Esophagus squamous epithelium (tissue), 5 donors: ENCODE measurements at places on chromosomes 3 and 15.
A peak's percentile ranks its signal among the peaks of the same experiment; 100 is the strongest.

DNA sequence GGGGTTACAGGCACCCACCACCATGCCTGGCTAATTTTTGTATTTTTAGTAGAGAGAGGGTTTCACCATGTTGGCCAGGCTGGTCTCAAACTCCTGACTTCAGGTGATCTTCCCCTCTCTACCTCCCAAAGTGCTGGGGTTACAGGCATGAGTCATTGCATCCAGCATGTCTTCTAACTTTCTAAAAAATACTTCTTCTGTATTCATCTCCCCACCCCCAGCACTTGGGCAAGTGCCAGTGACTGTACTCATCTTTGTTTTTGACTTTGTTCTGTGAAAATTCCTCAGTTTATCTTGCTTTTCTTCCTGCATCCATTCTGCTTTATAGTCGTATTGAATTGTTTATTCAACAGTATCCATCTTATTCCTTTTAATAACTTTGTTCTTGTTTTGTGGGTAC is 47.6 kb downstream of the ARIH1 start:
- no peak overlapping the region for H3K27ac ChIP-seq
- H3K4me3 ChIP-seq: no peak overlapping the region
- no peaks in the 10 kb centered on the region for H3K36me3 ChIP-seq
- H3K4me1 ChIP-seq: no peaks in the 10 kb centered on the region

GRCh38 chr3:143565951-143566350 is 282.3 kb downstream of the SLC9A9 start:
- H3K27ac ChIP-seq: no peak overlapping the region
- H3K4me1 ChIP-seq: no peaks in the 10 kb centered on the region
- H3K36me3 ChIP-seq: no peaks in the 10 kb centered on the region
- H3K27me3 ChIP-seq: no peaks in the 10 kb centered on the region
- no peak for DNase-seq

GRCh38 chr3:66269411-66269810 is 48.6 kb downstream of the SLC25A26 start:
- H3K4me3 ChIP-seq: no peak overlapping the region
- H3K27me3 ChIP-seq: no peaks in the 10 kb centered on the region
- H3K36me3 ChIP-seq: no peaks in the 10 kb centered on the region
- no peak for DNase-seq
- peaks cover 6% of the 10 kb centered on the region for H3K4me1 ChIP-seq

DNA sequence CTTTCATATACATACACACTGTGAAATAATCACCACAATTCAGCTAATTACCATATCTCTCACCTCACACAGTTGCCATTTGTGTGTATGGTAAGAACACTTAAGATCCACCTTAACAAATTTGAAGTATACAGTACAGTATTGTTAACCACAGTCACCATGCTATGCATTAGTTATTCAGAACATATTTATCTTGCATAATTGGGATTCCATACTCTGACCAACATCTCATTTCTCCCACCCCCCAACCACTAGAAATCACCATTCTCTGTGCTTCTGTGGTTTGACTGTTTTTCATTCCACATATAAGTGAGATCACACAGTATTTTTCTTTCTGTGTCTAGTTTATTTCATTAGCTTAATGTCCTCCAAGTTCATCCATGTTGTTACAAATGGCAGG is 247.7 kb upstream of the CTNNB1 start:
- no peak for DNase-seq
- no peaks in the 10 kb centered on the region for H3K27me3 ChIP-seq
- H3K36me3 ChIP-seq: no peaks in the 10 kb centered on the region
- no peak overlapping the region for H3K27ac ChIP-seq
- no peak overlapping the region for H3K4me3 ChIP-seq
- no peaks in the 10 kb centered on the region for H3K4me1 ChIP-seq

DNA sequence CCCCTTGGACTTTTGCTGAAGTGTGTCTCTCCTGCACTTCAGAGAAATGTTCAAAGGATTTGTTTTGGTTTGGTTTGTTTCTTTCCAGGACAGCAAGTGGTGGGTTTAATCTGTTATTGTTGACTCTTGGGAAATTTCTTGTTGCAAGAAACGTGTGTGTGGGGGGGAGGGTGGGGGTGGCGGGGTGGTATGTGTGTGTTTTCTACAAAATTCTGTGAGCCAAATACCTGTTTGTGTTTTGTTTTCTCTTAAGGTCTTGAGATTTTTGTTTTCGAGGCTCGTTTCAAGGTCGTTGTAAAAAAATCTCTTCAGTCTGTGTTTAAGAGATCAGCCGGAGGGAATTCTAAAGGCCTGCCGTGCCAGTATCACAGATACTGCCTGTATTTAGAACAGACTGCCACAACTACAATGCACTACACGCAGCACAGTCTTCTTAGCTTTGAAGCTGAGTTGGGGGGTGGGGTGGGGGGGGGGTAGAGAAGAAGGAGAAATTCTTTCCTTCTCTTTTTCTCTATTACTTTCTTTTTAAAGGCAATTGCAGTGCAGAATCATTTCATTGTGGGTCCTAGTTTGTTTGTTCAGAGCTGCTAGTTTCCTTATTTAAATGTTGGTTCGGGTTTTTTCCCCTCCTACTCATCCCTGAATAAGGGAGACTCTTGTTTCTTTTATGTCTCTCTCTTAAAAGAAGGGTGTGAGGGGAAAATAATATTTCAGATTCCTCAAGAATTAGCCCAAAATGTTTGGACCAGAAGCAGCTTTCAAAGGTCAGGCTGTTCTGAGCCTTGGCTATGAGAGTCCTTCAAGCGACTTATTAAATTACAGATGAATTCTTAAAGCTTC is 1.4 kb upstream of the BCL6 start:
- H3K4me3 ChIP-seq: peak overlapping the region; percentile 71
- peak overlapping the region; percentile 99 for H3K27ac ChIP-seq
- peaks cover 39% of the 10 kb centered on the region for H3K4me1 ChIP-seq
- DNase-seq: no peak
- H3K27me3 ChIP-seq: no peaks in the 10 kb centered on the region
- no peaks in the 10 kb centered on the region for H3K36me3 ChIP-seq

DNA sequence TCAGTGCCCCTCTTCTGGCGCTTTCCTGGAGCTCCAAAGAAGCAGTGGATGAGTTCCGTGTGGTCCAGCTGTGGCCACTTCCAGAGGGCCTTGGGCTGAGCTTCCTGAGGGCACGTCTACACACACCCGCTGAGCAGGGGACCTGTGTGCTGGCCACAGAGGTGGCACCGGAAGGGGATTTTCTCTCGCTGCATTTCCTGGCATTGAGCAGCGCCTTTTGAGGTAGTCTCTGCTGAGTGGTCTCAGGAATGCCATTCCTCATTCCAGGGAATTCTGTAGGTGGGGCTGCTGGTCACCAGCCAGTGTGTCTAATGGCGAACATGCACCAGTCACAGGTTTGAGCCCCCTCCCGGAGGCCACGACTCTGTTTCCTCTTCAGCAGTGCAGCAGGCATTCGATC is 48.1 kb downstream of the AMOTL2 start:
- peak overlapping the region; percentile 78 for H3K27ac ChIP-seq
- H3K36me3 ChIP-seq: no peaks in the 10 kb centered on the region
- no peaks in the 10 kb centered on the region for H3K27me3 ChIP-seq

DNA sequence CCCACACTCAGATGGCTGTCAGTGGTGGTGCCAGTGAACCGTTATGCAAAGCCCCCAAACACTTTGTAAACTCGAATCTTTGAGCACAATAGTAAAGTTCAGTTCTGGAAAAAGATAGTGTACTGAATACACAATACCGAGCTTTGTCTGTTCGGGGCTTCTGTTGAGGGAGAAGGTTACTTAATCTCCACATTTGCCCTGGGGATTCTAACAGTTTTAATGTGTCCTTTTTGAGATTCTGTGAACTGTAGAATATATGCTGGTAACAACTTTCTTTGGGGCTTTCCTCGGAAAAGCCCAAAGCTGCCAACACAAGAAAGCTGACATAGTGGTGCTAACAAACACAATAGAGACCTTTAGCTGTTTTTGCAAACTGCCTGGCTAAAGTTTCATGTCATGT is 686.5 kb downstream of the ROBO1 start:
- no peaks in the 10 kb centered on the region for H3K27me3 ChIP-seq
- no peak overlapping the region for H3K27ac ChIP-seq
- no peak overlapping the region for H3K4me3 ChIP-seq
- H3K36me3 ChIP-seq: no peaks in the 10 kb centered on the region

GRCh38 chr3:108406063-108406660 is 104.2 kb downstream of the MYH15 start:
- no peak for DNase-seq
- H3K27ac ChIP-seq: no peak overlapping the region
- no peaks in the 10 kb centered on the region for H3K27me3 ChIP-seq
- H3K36me3 ChIP-seq: no peaks in the 10 kb centered on the region
- H3K4me3 ChIP-seq: no peak overlapping the region

- H3K36me3 ChIP-seq: no peaks in the 10 kb centered on the region
- no peak overlapping the region for H3K27ac ChIP-seq
- H3K27me3 ChIP-seq: no peaks in the 10 kb centered on the region
- H3K4me1 ChIP-seq: no peaks in the 10 kb centered on the region
Measured at GRCh38 chr15:86743283-86743903, 663.7 kb downstream of the AGBL1 start.

DNA sequence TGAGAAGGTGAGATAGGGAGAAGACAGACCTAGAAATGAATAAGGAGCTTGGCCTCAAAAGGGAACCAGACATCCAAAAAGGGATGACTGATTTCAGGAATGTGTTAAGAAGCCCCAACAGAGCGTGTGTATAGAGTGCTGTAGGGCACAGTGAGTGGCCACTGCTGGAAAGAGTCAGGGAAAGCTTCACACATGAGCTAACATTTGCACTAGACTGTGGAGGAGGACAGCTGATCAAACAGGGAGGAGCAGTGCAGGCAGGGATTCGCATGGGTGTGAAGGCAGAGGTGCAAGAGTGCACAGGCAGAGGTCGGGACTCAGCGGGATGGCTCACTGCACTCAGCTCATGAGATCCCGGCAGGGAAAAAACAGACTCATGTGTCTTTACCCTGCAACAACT is 61.8 kb downstream of the NPTN start:
- H3K4me1 ChIP-seq: peaks cover 8% of the 10 kb centered on the region
- no peak overlapping the region for H3K4me3 ChIP-seq
- DNase-seq: no peak
- peaks cover 26% of the 10 kb centered on the region for H3K36me3 ChIP-seq

DNA sequence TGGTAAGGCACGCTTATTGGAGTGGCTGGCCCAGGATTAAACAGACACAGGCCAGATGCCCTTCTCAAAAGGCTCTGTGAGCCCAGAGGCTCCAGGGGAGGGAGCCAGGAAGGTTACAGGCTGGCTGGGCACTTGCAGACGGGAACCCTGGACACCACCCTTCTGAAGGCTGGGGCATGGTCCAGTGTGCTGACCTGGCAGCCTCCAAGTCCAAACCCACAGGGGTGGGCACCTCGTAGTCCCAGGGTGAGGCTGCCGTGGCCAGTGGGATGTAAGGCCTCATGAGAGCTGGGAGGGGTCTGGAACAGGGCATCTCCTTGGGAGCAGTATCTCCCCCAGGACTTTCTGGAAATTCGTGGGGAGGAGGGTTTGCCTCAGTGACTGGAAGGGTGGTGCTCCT is 19.6 kb downstream of the EFCC1 start:
- DNase-seq: no peak
- peaks cover 12% of the 10 kb centered on the region for H3K4me1 ChIP-seq
- no peak overlapping the region for H3K4me3 ChIP-seq
- H3K27ac ChIP-seq: no peak overlapping the region

- no peak overlapping the region for H3K27ac ChIP-seq
- no peak overlapping the region for H3K4me3 ChIP-seq
- no peaks in the 10 kb centered on the region for H3K27me3 ChIP-seq
- H3K4me1 ChIP-seq: no peaks in the 10 kb centered on the region
- DNase-seq: no peak
- H3K36me3 ChIP-seq: no peaks in the 10 kb centered on the region
Measured at GRCh38 chr15:98043160-98044014, 82.9 kb downstream of the ARRDC4 start.

DNA sequence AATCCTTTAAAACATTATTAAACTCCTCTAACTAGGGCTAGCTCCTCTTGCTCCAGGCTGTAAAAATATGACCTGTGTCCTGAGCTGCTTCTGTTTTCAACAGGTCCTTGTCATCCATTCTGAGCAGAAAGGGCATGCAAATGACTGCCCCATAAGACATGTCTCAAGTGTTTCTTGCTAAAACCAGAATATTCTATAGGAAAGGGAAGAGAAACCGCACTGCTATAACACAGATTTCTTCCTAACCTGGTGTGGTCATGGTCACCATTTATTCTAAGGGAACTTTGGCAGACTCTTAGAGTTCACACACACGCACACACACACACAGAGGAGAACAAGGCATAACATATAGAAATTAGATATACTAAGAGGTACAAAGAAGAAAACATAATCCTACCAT is 34.2 kb upstream of the B3GNT5 start:
- no peak overlapping the region for H3K27ac ChIP-seq
- no peaks in the 10 kb centered on the region for H3K36me3 ChIP-seq
- no peak overlapping the region for H3K4me3 ChIP-seq
- DNase-seq: no peak
- no peaks in the 10 kb centered on the region for H3K27me3 ChIP-seq

DNA sequence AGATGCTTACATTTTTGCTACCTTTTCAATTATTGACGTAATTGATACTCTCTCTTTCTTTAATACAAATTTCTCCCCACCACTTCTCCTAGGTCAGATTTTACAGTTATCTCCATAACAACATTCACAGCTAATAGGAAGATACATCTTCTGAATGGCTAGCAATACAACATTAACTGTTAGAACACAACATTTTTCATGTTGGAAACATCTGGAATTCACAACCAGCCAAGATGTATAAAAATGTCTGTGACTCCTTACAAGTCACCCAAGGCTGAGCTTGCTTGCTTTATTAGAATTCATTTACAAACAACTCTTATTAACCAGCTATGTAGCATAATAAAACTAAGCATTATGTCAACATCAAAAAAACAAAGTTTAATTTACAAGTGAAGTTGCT is 81.0 kb upstream of the ROBO2 start:
- H3K27ac ChIP-seq: no peak overlapping the region
- H3K4me3 ChIP-seq: no peak overlapping the region
- H3K4me1 ChIP-seq: no peaks in the 10 kb centered on the region
- no peak for DNase-seq

- no peak overlapping the region for H3K4me3 ChIP-seq
- no peak overlapping the region for H3K27ac ChIP-seq
- H3K27me3 ChIP-seq: no peaks in the 10 kb centered on the region
- no peaks in the 10 kb centered on the region for H3K36me3 ChIP-seq
- peaks cover 21% of the 10 kb centered on the region for H3K4me1 ChIP-seq
Measured at GRCh38 chr15:40680151-40680550, 14.8 kb upstream of the RAD51 start.

DNA sequence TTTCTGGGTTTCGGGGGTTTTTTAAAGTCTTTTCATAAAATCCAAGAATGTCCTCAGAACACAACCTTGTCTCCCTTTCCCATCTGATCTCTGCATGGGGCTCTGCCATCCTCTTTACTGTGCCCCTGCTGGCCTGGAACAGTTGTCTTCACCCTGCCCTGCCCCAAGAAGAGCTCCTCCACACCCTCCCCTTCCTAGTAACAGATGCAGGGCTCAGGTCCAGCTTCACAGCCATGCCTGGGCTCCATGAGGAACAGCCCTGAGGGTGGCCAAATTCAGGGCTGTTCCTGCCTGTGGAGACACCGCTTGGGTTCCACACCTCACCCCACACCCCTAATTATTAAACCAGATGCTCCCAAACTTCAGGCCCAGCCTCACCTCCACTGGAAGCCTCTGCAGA is 12.9 kb upstream of the ULK3 start:
- H3K4me1 ChIP-seq: peaks cover 6% of the 10 kb centered on the region
- H3K36me3 ChIP-seq: peaks cover 32% of the 10 kb centered on the region
- H3K4me3 ChIP-seq: no peak overlapping the region
- no peak overlapping the region for H3K27ac ChIP-seq
- no peak for DNase-seq
